Activated T-cell treated with anti-CD3 and anti-CD28 coated beads, Interleukin-2, amount 50 U/mL, for 72 hours (primary cell): ENCODE measurements at places on chromosomes 3 and 15. TPM values are rescaled to one million over a fixed set of nuclear protein-coding genes. Genes with fewer than 3 reads are reported as not detected.
A peak's percentile ranks its signal among the peaks of the same experiment; 100 is the strongest.

- H3K27me3 ChIP-seq: no peaks in the 10 kb centered on the region
- no peak overlapping the region for H3K27ac ChIP-seq
- no peak overlapping the region for H3K4me3 ChIP-seq
- H3K36me3 ChIP-seq: no peaks in the 10 kb centered on the region
- DNase-seq: no peak
These were observed 39.3 kb downstream of the MEGF11 start for GRCh38 chr15:66214246-66214645.

Gene THPO
- not detected for total RNA-seq

Gene DGKG
- total RNA-seq: 1.0 TPM

- H3K36me3 ChIP-seq: no peaks in the 10 kb centered on the region
- H3K27me3 ChIP-seq: peaks cover 51% of the 10 kb centered on the region
These were observed 102.1 kb upstream of the ETV5 start for GRCh38 chr3:186210852-186211500.

DNA sequence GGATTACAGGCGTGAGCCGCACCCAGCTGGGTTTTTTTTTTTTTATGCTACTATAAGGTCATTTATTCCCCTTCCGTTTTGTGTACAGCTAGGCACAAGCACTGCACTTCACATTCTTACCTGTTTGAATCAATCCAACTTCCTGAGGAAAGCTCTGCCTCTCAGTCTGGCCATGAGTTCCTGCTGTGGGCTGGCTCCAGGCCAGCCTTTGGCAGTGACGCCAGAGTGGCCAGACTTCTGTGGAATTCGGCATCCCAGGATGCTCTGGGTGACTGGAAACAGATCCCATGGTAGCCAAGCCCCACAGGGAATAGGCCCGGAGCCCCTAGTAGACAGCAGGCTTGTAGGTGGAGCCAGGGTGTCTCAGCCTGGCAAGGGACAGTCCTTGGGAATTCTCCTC, 21.5 kb upstream of the TIMP4 start:
- peaks cover 12% of the 10 kb centered on the region for H3K27me3 ChIP-seq
- no peak overlapping the region for H3K4me3 ChIP-seq
- H3K4me1 ChIP-seq: peaks cover 56% of the 10 kb centered on the region
- DNase-seq: no peak
- H3K27ac ChIP-seq: peak overlapping the region; percentile 41

DNA sequence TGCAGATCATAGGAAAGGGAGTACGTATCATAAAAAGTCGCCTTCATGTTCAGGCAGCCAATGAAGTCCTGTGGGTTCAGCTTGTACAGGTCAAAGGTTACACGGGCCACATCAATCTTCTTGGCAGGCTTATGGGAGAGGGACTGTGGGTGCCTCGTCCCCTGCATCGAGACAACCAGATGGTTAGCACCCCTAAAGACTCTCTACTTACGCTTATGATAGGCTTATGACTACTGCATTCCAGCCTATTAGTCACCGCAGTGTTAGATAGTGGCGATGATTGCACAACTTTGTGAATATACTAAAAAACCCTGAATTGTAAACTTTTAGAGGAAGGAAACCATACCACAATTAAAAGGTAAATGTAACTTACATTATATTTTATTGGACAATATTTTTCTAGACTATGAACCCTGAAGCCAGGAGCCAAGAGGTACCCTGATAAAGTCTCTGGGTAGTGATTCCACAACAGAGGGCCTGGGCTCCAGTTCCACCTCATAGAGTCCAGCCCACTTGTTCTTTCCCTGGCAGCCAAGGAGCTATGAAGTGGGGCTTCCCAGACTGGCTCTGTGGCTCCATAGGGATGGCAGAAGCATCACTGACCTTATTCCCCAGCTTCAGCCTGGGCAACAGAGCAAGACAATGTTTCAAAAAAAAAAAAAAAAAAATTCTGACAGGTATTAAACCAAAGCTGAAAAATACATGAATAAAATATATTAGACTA, 2.5 kb upstream of the FANCD2 start:
- DNase-seq: no peak
- peaks cover 28% of the 10 kb centered on the region for H3K4me1 ChIP-seq
- H3K27ac ChIP-seq: no peak overlapping the region
- H3K27me3 ChIP-seq: no peaks in the 10 kb centered on the region
- peaks cover 8% of the 10 kb centered on the region for H3K36me3 ChIP-seq

- no peaks in the 10 kb centered on the region for H3K27me3 ChIP-seq
- no peak overlapping the region for H3K27ac ChIP-seq
- DNase-seq: no peak
- H3K36me3 ChIP-seq: no peaks in the 10 kb centered on the region
These were observed 44.4 kb downstream of the RAB11A start for GRCh38 chr15:65913631-65914199.

DNA sequence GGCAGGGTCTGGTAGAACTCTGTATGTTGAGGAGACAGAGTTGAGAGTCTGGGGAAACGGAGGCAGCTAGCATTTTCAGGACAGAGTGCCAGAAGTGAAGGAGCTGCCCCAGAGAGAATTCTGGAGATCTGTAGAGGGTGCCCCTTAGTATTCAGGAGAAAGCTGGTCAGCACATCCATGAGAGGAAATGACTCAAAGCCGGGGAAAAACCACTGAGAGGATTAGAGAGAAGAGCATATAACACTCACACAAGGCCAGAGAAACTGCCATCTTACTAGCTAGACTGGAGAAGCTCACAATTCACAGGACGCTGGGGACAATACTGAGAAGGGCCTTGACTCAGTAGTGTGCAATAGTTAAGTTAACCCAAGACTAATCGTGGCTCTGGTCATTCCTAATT, 75.7 kb upstream of the DPPA4 start:
- no peak for DNase-seq
- H3K4me3 ChIP-seq: no peak overlapping the region
- H3K36me3 ChIP-seq: no peaks in the 10 kb centered on the region
- H3K4me1 ChIP-seq: no peaks in the 10 kb centered on the region
- H3K27ac ChIP-seq: no peak overlapping the region

Gene SKOR1
- total RNA-seq: 0.95 TPM

Gene PTH1R
- total RNA-seq: not detected

DNA sequence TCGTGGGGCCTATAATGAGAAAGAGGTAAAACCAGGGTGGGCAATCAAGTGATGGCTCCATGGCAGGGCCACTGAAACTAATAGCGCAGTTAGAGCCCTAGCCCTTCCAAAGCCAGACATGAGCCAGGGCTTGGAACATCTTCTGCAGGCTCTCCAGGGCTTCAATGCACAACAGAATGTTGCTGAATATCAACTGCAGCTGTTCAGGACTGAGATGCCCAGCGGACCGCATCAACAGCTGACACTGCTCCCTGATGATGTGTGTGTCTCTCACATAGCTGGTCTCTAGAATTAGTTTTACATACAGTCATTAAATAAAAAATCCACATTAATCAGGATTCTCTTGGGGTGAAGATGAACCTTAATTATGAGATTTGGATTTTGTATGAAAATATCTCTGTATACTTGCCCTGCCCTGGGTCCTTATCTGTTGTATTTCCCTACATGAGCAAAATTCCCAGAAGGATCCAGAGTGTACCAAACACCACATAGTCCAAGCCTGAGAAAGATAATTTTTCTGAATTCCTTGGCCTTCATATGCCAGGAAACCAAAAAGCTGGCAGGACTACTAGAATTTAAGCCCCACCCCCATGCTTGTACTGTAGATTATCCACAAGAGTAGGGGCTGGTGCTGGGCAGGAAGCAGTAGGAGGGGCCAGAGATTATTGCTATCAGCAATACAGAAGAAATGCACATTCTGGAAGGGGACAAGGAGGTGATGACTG, 7.7 kb upstream of the GOLGB1 start:
- no peaks in the 10 kb centered on the region for H3K36me3 ChIP-seq
- H3K27me3 ChIP-seq: no peaks in the 10 kb centered on the region
- H3K27ac ChIP-seq: no peak overlapping the region
- H3K4me3 ChIP-seq: no peak overlapping the region
- no peak for DNase-seq
- H3K4me1 ChIP-seq: no peaks in the 10 kb centered on the region

Gene RAB11A
- total RNA-seq: 137 TPM

GRCh38 chr3:183698318-183698751, 738 bp downstream of the YEATS2 start:
- peak overlapping the region; percentile 95 for H3K4me3 ChIP-seq
- peaks cover 51% of the 10 kb centered on the region for H3K4me1 ChIP-seq
- peaks cover 6% of the 10 kb centered on the region for H3K36me3 ChIP-seq
- H3K27me3 ChIP-seq: no peaks in the 10 kb centered on the region

DNA sequence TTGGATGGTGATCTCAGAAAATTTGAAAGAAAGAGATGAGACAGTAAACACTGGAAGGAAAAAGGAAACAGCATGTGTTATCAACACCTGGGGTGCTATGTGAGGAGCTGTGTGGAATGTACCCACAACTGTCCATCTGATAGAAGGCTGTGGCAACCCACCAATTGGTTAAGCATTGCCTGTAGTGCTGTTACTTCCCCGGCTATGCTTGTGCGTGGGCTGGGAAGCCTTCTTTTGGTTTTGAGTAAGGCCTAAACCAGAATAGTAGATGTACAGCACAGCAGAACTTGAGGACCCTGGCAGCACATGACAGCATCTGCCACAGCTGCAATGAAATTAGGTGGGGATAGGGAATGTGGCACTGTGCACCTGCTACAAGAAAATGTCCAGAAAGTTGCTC, 184.5 kb downstream of the FHIT start:
- DNase-seq: no peak
- H3K36me3 ChIP-seq: no peaks in the 10 kb centered on the region
- H3K27me3 ChIP-seq: no peaks in the 10 kb centered on the region
- no peak overlapping the region for H3K27ac ChIP-seq

DNA sequence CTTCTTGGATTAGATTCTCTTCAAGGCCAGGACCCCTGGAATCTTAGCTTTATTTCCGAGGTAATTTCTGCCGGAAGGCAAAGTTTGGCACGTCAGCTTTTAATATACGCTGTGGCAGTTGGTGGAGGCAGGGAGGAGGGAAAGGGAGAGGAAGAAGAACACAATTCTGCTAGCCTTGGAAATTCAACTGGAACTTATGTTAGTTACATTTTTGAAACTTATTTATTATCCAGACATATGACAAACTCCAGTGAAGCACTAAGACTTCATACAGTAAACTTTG, 100.1 kb upstream of the TSC22D2 start:
- H3K27me3 ChIP-seq: peaks cover 47% of the 10 kb centered on the region
- H3K4me3 ChIP-seq: no peak overlapping the region

Gene KNG1
- not detected for total RNA-seq

Gene PAQR9
- total RNA-seq: not detected

- H3K27me3 ChIP-seq: no peaks in the 10 kb centered on the region
- H3K4me3 ChIP-seq: no peak overlapping the region
- DNase-seq: no peak
- H3K4me1 ChIP-seq: peaks cover 3% of the 10 kb centered on the region
These were observed 85.1 kb downstream of the EFL1 start for GRCh38 chr15:82177291-82178010.

Gene ACKR2
- total RNA-seq: 1.1 TPM

DNA sequence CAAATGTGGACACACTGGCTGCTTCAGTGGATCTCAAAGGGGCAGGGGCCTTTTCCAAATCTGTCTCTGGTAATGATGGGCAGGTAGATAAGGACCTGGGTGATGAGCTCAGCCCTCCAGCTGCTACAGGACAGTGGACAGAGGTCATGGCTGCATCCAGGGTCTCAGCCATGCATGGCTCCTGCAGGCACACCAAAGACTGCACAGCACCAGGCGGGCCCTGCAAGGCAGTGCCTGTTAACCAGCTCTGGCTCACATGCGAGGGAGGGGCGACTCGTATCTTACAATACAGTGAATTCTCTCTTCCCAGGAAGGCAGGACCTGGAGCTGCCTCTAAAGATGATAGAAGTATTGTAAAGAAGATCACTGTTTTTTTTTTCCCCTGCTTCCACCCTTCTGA, 58.7 kb downstream of the OXNAD1 start:
- no peak overlapping the region for H3K4me3 ChIP-seq
- no peak overlapping the region for H3K27ac ChIP-seq
- peaks cover 31% of the 10 kb centered on the region for H3K36me3 ChIP-seq
- no peak for DNase-seq
- peaks cover 19% of the 10 kb centered on the region for H3K4me1 ChIP-seq
- no peaks in the 10 kb centered on the region for H3K27me3 ChIP-seq

- H3K27ac ChIP-seq: no peak overlapping the region
- peaks cover 2% of the 10 kb centered on the region for H3K36me3 ChIP-seq
- no peak for DNase-seq
- no peak overlapping the region for H3K4me3 ChIP-seq
- H3K4me1 ChIP-seq: peaks cover 41% of the 10 kb centered on the region
- H3K27me3 ChIP-seq: no peaks in the 10 kb centered on the region
These were observed 74.1 kb upstream of the PLXNA1 start for GRCh38 chr3:126908752-126909275.

Gene IDH3A
- total RNA-seq: 92.7 TPM

Gene APPL1
- total RNA-seq: 37.4 TPM

DNA sequence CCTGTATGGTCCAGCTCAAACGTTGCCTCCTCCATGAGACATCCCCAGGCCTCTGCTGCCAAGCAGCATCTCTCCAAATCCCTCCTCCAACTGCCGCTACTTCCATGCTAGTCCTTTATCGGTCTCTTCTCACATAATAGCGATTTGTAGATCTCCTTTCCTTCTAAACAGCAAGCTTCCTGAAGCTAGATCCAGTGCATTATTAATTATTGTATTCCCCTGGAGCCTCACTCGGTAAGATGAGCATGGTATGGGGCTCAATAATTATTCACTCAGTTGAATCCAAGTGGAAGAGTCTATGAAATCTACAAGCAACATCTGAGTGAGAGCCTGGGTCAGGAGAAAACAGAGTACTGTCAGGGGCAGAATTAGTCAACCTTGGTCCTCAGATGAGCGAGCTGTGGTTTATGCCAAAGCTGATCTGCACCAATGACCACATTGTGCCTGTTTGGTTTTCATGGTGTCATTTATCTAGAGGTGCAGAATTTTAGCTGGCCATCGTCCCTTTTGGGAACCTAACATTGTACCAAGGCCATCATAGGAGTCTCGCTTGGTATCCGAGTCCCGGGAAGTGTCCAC, 93.8 kb upstream of the UBE2E1 start:
- DNase-seq: peak; percentile 29
- peaks cover 3% of the 10 kb centered on the region for H3K36me3 ChIP-seq
- H3K4me3 ChIP-seq: no peak overlapping the region
- no peak overlapping the region for H3K27ac ChIP-seq

Gene GRK7
- not detected for total RNA-seq

GRCh38 chr15:31802761-31803160, 227.6 kb upstream of the CHRNA7 start:
- no peaks in the 10 kb centered on the region for H3K36me3 ChIP-seq
- H3K27me3 ChIP-seq: no peaks in the 10 kb centered on the region
- H3K4me3 ChIP-seq: no peak overlapping the region
- DNase-seq: no peak
- no peaks in the 10 kb centered on the region for H3K4me1 ChIP-seq

- no peak for DNase-seq
- H3K36me3 ChIP-seq: no peaks in the 10 kb centered on the region
- no peak overlapping the region for H3K27ac ChIP-seq
- H3K4me3 ChIP-seq: no peak overlapping the region
- H3K4me1 ChIP-seq: peaks cover 12% of the 10 kb centered on the region
These were observed 25.3 kb upstream of the HRH1 start for GRCh38 chr3:11128682-11129632.

GRCh38 chr3:146160321-146160963, 542 bp downstream of the PLOD2 start:
- peak overlapping the region; percentile 88 for H3K4me3 ChIP-seq
- peaks cover 10% of the 10 kb centered on the region for H3K4me1 ChIP-seq
- H3K27me3 ChIP-seq: peaks cover 74% of the 10 kb centered on the region
- H3K27ac ChIP-seq: no peak overlapping the region

Gene RPL14
- total RNA-seq: 3,093 TPM

Gene PPARG
- total RNA-seq: 1.9 TPM

Gene NRG4
- total RNA-seq: not detected

- DNase-seq: no peak
- no peaks in the 10 kb centered on the region for H3K4me1 ChIP-seq
- no peak overlapping the region for H3K4me3 ChIP-seq
- no peak overlapping the region for H3K27ac ChIP-seq
- no peaks in the 10 kb centered on the region for H3K36me3 ChIP-seq
These were observed 1022.7 kb downstream of the IGSF11 start for GRCh38 chr3:118011910-118012309.
